ENCODE measurements at places on chromosomes 3 and 15.

GRCh38 chr3:71247221-71247957 lies 336.1 kb downstream of the FOXP1 start:
- DNase-seq, result no peak

DNA sequence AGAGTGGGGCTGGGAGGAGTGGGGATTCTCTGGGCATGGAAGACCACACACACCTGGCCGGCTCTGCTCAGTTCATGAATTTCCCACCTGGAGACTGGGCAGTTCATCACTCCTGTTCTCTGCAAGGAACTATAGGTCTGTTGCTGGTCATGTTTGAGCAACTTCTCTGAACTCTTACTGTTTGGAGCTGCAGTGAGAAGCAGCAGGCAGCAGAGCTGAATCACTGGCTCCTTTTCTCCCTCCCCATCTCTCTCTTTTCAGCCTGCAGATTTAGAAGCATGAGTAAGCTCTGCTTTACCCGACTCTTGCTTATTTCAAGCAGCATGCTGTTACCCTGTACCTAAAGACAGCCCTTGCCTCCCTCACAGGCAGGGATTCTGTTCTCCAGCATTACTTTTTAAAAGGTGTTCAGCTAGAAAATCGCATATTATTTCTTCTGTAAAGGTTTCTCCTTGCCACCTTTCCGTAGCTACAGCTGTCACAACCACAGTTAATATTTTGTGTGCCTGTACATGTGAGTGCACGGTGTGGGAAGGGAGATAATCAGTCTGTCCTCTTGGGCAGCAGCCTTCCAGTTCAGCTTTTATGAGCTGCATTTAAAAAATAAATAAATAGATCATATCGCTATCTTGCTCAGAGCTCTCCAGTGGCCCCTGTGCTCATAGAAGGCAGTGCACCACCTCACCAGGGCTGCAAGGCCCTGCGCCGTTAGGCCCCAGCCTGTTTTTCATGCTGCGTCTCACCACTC lies 131.6 kb downstream of the CHCHD6 start:
- DNase-seq, result no peak

GRCh38 chr3:184525337-184526087 lies 36.1 kb upstream of the EPHB3 start:
- no peak for DNase-seq

- DNase-seq, result no peak
These were observed 55.2 kb downstream of the PLD1 start for GRCh38 chr3:171755015-171755589.

GRCh38 chr3:28301688-28302087 lies 46.8 kb upstream of the ZCWPW2 start:
- DNase-seq, result no peak

GRCh38 chr3:42823351-42823750 lies 14.1 kb downstream of the ACKR2 start:
- no peak for DNase-seq

GRCh38 chr15:29688506-29689286 lies 133.6 kb downstream of the TJP1 start:
- DNase-seq, result no peak

- DNase-seq, result no peak
These were observed 11.6 kb downstream of the EAF1 start for GRCh38 chr3:15438983-15439382.

DNA sequence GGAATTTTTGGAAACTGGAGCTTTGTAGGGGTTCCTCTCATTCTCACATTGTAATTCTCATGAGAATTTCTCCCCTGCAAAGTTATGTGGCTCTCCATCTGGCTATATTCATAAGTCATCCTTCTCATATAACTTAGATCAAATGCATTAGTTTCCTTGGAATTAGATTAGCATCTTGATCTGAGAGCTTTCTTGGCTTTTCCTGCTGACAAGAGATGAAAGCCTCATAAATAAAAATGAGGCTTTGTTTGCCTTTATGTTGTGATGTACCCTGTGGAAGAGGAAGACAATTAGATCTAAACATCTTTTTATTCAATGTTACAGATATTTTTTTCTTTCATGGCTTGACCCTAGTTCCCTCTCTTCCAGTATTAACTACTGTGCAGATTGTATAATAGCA lies 165.4 kb upstream of the ZPLD1 start:
- no peak for DNase-seq

- DNase-seq, result no peak
These were observed 941 bp upstream of the SH3BP5 start for GRCh38 chr3:15333099-15333955.

GRCh38 chr3:34856081-34856947 lies 783.0 kb upstream of the ARPP21 start:
- DNase-seq, result no peak

DNA sequence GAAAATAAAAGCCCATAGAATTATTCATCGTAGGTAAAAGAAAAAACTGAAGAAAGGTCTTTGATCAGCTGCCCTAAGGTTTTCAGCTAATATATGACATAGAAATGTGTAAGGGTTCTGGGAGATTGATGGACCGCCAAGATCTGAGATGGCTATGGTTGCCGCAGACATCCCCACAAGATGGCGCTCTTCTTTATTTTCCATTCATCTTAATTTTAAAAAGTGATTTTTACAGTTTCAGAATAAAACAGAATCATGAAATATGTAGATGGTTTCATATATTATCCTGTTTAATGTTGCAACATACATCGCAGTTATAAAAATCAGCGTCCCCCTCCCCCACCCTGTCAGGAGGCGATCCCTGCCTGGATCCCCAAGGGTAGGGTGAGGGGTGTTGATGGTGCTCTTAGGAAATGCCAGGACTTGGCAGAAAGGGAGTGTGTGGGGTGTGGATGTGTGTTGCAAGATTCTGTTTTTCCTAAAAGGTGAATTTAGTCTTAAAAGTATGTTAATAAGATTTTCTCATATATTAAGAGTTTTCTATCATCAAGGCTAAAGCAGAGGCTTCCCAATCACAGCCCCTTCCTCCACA lies 68.8 kb downstream of the ANXA2 start:
- no peak for DNase-seq

DNA sequence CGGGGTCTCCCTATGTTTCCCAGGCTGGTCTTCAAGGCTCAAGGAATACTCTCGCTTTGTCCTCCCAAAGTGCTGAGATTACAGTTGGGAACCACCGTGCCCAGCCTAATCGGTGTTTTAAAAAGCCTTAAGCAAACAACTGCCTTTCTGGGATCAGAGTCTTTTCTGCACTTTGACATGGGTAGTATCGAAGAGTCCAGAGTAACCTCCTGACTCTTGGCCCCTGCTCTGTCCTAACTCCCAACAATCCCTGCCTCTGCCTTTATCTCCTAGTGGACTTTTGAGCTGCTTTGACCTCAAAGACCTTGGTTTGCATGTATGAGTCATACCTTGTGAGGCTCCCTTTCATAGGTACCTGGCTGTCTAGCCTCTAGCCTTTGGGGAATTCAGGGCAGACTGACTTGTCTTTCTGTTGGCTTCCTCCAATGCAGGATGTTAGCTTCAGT lies 21.0 kb upstream of the HACD2 start:
- no peak for DNase-seq
